ENCODE measurements at places on chromosomes 3 and 15. TPM values are rescaled to one million over a fixed set of nuclear protein-coding genes. Genes with fewer than 3 reads are reported as not detected.

DNA sequence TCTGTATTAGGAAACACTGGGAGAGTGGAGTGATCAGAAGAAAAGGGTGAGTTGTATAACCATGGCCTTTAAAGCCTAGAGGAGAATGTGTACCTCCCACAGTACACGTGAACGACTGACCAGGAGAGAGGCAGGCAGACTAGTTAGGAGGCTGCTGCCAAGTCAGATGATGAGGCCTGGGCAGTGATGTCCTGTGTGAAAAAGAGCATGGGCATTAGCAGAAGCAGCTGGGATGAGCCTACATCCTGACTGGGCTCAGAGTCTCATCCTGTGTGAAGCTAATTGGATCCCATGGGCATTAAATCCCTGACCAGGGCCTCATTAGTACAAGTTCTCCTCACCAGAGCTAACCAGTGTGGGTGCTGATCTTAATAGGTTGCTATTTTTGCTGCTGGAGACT lies 89.1 kb upstream of the SLC2A2 start:
- no peak for DNase-seq

- DNase-seq = no peak
Observed at GRCh38 chr3:39272191-39272590, 7.6 kb downstream of the CX3CR1 start.

Gene TMED3
- total RNA-seq = 71.8 TPM

Gene TNIK
- 16.4 TPM for total RNA-seq

GRCh38 chr3:158702815-158703481 lies 29.3 kb downstream of the RARRES1 start:
- no peak for DNase-seq

DNA sequence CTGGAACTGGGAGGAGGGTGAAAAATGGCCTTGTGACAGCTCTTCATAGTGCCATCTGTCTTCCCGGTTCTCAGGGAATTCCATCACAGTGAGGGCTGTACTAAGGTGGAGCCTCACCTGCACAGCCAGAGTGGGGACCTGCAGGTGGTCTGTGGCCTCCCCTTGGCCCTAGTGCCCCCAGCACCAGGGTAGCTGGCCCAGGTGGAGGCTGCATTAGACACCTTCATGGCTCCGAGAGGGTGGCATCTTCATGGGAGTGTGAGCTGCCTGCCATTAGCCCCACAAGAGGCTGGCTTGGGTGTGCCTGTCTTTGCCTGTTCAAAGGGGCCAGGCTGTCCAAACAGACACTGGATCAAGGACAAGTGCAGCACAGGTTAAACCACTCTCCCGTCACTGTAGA lies 95.5 kb upstream of the PRR23E start:
- peak; percentile 39 for DNase-seq

GRCh38 chr15:33083232-33084081 lies 111.1 kb downstream of the FMN1 start:
- no peak for DNase-seq

DNA sequence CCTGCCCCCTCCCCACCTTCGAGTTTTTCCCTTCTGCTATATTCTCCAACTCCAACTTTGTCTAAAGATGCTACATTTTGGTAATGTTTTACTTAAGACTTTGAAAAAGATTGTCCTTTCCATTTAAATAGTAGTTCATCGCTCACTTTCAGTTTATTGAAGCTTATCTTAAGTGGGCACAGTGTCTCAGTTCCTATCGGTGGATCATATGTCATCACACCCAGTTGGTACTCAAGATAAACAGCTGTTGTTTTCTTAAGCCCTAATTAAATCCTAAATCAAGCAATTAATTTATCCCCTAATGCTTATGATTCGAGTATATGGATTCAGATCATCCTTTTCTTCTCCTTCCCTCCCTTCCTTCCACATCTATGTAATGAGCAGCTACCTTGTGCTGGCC lies 210.7 kb downstream of the TLE3 start:
- no peak for DNase-seq

Gene CGNL1
- 10.6 TPM for total RNA-seq

Gene KLHL40
- not detected for total RNA-seq

DNA sequence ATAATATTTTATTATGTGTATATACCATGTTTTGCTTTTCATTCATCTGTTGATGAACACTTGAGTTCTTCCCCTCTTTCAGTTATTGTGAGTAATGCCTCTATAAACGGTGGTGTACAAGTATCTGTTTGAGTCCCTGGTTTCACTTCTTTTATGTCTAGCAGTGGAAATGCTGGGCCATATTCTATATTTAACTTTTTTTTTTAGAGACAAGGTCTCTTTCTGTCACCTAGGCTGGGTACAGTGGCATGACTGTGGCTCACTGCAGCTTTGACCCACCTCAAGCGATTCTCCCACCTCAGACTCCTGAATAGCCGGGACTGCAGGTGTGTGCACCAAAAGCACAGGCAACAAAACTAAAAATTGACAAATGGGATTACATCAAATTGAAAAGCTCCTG lies 19.9 kb downstream of the GOLM2 start:
- DNase-seq = no peak

GRCh38 chr3:140455521-140456214 lies 222.2 kb upstream of the TRIM42 start:
- DNase-seq = no peak

Gene CCDC54
- total RNA-seq = not detected

Gene MAPKAPK3
- total RNA-seq = 72.5 TPM

DNA sequence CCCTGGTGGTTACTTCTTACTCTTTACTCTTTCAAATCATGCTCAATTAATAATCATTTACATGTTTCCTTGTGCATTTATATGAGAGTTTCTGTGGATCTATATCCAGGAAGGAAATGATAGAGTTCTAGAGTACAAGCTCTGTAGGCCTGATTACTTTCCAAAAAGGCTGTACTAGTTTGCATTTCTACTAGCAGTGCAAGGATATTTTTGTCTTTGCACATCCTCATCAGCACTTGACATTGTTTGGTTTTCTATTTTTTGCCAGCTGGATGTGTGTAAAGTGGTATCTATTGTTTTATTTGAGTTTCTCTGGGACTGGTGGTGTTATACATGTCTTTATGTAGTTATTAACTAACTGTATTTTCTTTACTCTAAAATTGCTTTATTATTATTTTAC lies 19.6 kb upstream of the SLC7A14 start:
- no peak for DNase-seq

DNA sequence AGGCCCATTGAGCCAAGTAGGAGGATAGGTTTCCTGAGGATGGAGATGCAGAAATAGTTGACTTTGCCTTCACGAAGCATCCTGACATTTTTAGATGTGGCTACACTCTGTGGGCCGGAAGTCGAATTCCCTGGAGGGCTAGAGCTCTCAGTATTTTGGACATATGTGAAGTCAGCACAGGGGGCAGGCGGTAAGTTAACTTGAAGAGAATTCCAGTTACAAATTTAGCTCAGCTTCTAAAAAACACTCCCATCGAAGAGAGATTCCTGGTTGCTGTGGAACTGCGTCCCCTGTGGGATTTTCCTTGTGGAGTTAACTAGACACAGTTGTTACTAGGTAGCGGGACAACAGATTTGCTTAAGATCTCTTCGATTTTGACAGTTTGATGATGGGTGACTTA lies 161.9 kb upstream of the RGMA start:
- DNase-seq = no peak

Gene DAZL
- 2.4 TPM for total RNA-seq

- no peak for DNase-seq
Observed at GRCh38 chr3:130671545-130672312, 74.9 kb downstream of the PIK3R4 start.

Gene FBXO40
- under 0.01 TPM for total RNA-seq

DNA sequence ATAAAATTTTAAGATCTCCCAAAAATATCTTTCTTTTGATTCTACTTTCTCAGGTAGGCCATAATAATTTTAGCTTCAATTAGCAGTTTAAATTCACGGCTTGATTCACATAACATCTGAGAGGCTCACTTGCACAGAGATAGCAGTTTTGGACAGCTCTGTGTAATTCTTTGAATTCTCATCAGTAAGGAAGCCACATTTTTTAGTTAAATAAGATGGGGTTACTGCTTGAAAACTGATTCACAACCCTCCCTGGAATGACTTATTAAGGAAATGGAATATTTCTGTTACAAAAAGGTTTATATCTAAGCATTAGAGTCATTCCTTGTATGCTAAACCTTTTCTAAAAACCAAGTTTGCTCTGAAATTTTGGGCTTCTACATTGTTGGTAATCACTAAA lies 212.7 kb downstream of the ALCAM start:
- DNase-seq = no peak

DNA sequence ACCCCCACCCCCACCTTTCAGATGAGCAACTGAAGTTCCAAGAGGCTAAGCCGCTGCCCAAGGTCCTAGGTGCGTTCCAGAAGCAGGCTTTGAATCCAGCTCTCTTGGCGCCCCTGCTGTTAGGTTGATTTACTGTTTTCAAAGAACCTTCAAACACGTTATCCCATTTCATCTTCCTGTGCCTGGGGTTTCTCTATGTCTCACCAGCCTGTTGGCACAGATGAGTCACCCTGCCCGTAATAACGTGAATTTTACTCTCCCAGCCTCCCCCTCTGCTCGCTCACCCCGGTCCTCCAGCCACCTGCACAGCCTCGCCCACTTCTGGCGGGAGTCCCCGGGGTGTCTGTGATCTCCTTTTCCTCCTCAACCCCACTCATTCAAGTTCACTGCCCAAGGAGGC lies 13.0 kb upstream of the TSEN2 start:
- DNase-seq = no peak

DNA sequence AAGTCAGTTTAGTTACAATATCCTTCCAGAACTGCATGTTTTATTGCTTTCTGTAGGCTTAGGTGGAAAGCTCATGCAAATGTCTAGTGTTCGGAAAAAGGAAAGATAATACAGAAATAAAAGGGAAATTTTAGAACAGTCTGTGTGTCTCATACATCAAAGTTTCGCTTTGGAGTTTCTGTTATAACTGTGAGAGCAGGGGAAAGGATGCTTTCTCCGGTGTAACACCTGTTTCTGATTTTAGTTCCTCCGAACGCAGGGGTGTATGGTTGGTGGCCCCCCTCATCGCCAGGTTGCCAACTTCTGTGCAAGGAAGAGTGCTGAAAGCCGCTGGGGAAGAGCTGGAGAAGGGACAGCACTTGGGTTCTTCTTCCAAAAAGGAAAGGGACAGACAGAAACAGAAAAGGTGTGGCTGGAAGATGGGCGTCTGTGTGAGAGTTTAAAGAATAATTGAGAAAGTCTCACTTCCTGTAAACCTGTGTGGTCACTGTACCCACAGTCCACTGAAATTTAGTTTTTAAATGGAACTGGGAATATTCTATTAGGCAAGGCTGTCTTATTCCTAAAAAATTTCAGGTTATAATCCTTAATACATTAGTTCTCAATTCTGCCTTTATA lies 6.7 kb downstream of the P2RY12 start:
- no peak for DNase-seq

DNA sequence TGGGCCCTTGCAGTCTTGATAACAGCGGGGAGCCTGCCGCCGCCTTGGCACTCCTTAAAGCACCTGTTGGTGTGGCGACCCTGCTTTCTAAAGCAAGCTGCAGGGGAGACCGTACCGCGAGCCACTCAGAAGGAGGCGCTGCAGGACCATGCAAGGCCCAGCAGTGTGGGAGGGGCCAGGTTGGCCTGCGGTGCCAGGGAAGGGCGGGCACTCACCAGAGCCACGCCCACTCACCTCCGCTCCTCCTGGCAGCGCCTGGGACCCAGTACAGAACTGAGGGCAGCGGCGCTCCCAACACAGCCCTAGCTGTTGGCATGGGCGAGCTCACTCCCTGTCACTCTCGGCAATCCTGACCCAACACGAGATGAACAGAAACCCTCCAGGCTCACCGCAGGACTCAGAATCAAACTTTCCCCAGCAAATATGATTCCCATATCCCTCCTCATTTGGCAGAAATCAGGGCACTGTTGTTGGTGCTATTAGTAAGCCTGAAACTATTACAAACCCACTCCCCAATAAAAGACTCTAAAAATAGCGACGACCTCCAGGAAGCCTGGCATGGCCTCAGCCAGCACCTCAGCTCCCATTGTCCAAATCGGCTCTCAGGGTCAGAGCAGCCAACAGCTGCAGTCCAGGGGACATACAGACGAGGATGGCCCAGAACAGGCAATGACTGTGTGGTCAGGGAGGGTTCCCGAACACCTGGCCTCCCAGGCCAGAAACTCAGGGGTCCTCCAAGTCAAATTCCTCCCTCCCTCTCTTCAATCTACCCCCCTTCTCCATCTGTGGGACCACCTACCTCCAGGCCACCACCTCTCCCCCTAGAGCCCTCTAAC lies 77.2 kb downstream of the TBC1D2B start:
- DNase-seq = peak; percentile 98

- no peak for DNase-seq
Observed at GRCh38 chr3:31534065-31534425, 1.3 kb downstream of the STT3B start.

DNA sequence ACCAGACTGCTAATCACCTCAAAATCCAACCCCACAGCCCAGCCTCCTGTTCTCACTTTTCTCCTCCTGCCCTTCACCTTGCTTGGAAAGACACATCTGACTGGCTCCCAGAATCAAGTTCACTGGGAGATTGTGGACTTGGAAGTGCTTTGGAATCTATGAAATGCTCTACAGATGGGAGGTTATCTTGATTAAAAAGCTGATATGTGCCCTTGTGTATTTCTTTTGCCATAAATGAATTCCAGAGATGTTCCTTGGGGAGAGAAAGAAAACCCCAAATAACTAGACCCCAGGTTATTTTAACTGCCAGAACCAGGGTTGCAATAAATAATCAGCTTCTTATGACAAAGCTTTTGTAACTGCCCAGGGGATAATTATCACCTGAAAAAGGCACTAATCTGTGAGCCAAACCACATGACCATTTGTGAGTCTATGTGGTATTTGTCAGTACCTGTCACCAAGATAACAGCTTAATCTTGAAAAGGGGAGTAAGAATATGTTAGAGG lies 21.7 kb upstream of the ARHGEF3 start:
- no peak for DNase-seq

GRCh38 chr3:129571605-129572547 lies 28.9 kb downstream of the H1-8 start:
- no peak for DNase-seq

- DNase-seq = no peak
Observed at GRCh38 chr3:33395900-33396299, 44.3 kb downstream of the UBP1 start.

DNA sequence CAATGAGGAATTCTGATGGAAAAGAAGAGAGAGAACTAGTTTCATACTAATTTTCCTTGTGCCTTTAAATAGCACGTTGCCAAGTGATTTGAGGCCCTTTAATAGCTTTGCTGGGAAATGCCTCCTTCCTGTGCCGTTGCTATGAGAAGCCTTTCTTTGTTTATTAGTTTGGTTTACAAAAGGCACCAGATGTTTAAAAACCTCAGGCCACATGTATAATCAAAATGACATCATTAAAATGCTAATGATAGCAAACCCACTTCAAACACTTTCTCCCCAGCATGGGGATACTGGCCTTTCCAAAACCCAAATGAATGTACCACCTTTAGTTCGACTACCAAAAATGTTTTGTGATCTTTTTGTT lies 50.0 kb upstream of the TBC1D23 start:
- peak; percentile 25 for DNase-seq

All from H7 (cell line).